ENCODE measurements at places on chromosomes 1 and 21.

DNA sequence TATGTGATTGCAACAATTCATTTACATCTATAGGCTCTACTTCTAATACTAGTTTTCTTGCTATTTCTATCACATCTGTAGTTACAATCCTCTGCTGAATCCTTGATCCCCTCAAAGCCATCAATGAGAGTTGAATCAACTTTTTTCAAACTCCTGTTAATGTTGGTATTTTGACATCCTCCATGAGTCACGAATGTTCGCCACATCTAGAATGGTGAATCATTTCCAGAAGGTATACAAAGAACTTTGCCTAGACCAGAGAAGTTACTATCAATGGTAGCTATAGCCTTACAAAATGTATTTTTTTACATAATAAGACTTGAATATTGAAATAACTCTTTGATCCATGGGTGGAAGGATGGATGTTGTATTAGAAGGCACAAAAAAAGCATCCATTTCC lies 110.0 kb downstream of the AMY1C start:
- no peaks in the 10 kb centered on the region for H3K36me3 ChIP-seq
- DNase-seq = no peak
- H3K27me3 ChIP-seq = no peaks in the 10 kb centered on the region
- H3K4me1 ChIP-seq = no peaks in the 10 kb centered on the region
- H3K4me3 ChIP-seq = no peak overlapping the region
- H3K27ac ChIP-seq = no peak overlapping the region

DNA sequence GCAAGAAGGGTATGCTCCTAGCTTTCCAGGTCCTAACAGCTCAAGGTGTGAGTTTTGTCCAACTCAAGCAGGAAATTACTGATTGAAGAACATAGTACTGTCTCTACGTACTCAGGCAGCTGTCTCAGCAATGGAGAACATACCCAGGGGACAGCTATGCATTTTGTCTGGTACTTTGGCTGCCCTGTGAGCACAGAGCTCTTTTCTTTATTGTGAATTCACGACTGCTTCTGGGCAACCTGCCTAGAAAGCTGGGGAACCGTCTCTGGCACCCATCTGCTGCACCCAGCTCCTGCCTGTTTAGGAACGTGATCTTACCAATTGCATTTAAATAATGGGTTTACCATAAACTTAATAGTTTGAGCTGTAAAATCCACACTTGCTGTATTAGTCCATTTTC lies 258.1 kb downstream of the HHAT start:
- H3K36me3 ChIP-seq = peaks cover 3% of the 10 kb centered on the region
- no peak overlapping the region for H3K4me3 ChIP-seq
- peaks cover 4% of the 10 kb centered on the region for H3K4me1 ChIP-seq
- no peaks in the 10 kb centered on the region for H3K27me3 ChIP-seq
- no peak overlapping the region for H3K27ac ChIP-seq

- DNase-seq = no peak
- peaks cover 17% of the 10 kb centered on the region for H3K4me1 ChIP-seq
- H3K27me3 ChIP-seq = peaks cover 15% of the 10 kb centered on the region
- no peak overlapping the region for H3K4me3 ChIP-seq
Observed at GRCh38 chr1:206048582-206048981, 4.4 kb upstream of the RHEX start.

DNA sequence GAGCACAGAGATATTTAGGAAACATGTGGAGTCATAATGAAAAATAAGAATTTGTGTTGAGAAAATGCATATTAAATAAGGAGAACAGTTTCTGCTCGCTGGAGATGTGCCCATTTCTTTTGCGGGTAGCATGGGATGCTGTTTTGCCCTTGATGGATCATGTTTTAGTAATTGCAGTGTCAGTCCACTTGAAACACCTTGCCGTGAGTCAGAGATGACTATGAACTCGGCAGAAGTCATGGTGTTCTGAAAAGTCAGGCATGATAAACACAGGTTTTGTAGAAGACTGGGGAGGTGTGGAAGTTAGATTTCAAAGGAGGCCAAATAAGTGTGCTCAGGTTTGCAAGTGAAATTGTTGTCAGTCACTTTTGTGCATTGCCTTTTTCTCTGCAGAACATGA lies 315.0 kb upstream of the LRRC7 start:
- no peak overlapping the region for H3K27ac ChIP-seq
- no peaks in the 10 kb centered on the region for H3K27me3 ChIP-seq
- no peak for DNase-seq

DNA sequence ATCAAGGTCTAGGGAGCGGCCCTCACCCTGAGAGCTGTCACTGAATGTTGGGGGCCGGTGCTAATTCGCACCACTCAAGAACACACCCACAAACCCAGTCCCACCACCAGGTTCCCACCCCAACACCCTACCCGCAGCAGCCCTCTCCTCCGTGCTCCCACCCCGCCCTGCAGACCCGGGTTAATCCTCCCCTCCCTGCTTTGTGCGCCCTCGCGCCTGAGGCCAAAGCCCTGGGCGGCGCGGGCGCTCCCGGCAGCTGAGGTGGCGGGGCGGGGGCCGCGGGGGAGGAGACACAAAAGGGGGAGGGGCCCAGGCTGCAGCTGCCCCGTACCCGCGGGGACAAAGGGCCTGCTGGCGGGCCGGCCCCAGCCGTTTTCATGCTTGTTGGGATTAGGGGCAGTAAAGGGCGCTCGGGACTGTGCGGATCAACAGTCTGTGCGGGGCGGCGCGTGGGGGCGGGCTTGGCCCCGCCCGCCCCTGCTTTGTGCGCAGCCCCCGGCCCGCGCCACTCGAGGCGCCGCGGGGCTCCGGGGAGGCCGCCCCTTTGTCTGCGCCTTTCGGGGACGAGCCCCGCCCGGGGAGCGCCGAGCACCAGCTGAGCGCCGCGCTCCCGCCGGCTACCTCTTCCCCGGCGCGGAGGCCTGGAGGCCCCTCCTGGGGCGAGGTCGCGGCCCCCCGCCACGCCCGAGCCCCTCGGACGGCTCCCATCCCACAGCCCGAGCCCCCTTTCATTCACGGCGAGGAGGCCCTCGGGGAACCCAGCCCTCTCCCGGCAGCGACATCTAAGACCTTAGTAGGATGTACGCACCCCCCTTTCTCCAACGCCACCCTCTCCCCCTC lies 10.9 kb downstream of the C1orf216 start:
- H3K27me3 ChIP-seq = peaks cover 34% of the 10 kb centered on the region
- no peak for DNase-seq

DNA sequence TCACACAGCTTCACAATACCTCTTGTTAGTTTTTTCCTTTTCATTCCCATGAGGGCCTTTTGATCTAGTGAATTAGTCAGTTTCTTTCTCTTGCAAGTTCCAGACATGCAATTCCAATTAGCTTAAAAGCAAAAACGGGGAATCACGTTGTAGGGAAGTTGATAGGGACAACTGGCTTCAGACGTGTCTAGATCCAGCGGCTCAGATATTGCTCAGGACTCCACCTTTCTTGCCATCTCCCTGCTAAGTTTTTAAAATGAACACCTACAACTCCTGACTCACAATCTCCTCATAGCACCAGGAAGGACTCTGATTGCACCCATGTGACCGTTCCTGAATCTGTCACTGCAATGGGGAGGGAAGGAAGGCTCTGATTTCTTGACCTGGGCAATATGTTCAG lies 63.8 kb upstream of the ARHGAP29 start:
- H3K4me3 ChIP-seq = no peak overlapping the region
- H3K36me3 ChIP-seq = no peaks in the 10 kb centered on the region
- H3K4me1 ChIP-seq = no peaks in the 10 kb centered on the region
- no peak overlapping the region for H3K27ac ChIP-seq

DNA sequence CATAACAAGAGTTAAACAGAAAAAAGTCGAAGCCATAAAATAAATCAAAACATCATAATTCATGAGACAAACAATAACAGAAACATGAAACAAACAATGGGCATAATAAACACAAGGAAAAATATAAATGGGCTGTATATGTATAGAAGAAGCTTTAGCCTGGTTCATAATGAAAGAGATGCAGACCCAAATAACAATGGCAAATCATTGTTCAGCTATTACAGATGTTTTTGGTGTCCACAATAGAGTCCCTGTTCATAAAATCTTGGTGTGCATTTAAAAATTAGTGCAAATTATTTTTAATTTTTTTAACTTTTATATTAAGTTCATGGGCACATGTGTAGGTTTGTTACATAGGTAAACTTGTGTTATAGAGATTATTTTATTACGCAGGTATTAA lies 1185.9 kb upstream of the B3GALT2 start:
- H3K27me3 ChIP-seq = no peaks in the 10 kb centered on the region
- no peak for DNase-seq
- H3K36me3 ChIP-seq = no peaks in the 10 kb centered on the region
- no peak overlapping the region for H3K4me3 ChIP-seq

DNA sequence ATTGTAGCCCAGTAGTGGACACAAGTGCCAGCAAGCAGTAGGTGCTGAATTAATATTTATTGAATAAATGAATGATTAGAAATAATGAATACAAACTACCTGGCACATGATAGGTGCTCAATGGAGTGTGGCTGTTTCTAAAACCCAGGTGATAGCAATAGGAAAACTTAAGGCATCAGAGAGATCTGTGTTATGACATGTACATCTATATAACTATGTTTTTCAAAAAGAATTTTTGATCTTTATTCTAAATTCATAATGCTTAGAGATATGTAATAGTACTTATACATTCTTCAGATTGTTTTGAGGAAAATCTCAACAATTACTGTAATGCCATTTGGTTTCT lies 5.0 kb downstream of the GADD45A start:
- H3K27me3 ChIP-seq = no peaks in the 10 kb centered on the region
- no peak overlapping the region for H3K27ac ChIP-seq
- peaks cover 11% of the 10 kb centered on the region for H3K4me1 ChIP-seq
- DNase-seq = no peak
- peaks cover 19% of the 10 kb centered on the region for H3K36me3 ChIP-seq

DNA sequence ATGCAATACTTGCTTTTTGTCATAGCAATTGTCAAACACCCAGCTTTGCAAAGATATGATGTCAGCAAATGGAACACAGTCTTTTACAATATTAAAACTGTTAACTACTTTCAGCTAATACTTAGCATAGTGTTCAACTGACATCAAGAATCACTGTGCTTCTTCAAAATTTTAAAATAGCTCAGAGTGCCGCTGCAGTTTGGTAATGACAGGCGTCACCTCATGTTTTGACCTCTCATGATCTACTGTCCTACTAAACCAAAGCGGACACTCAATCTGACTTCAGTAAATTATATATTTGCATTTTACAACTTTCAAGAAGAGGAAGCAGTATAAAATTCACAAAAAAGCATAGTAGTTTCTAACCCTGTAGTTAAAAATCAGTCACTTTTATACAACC lies 2.0 kb downstream of the FMO1 start:
- H3K36me3 ChIP-seq = no peaks in the 10 kb centered on the region
- no peak for DNase-seq
- H3K4me3 ChIP-seq = no peak overlapping the region
- H3K27ac ChIP-seq = no peak overlapping the region
- H3K4me1 ChIP-seq = peaks cover 9% of the 10 kb centered on the region

- no peaks in the 10 kb centered on the region for H3K4me1 ChIP-seq
- no peaks in the 10 kb centered on the region for H3K36me3 ChIP-seq
- no peaks in the 10 kb centered on the region for H3K27me3 ChIP-seq
- DNase-seq = no peak
- H3K27ac ChIP-seq = no peak overlapping the region
Observed at GRCh38 chr1:71788113-71788512, 494.2 kb downstream of the NEGR1 start.

DNA sequence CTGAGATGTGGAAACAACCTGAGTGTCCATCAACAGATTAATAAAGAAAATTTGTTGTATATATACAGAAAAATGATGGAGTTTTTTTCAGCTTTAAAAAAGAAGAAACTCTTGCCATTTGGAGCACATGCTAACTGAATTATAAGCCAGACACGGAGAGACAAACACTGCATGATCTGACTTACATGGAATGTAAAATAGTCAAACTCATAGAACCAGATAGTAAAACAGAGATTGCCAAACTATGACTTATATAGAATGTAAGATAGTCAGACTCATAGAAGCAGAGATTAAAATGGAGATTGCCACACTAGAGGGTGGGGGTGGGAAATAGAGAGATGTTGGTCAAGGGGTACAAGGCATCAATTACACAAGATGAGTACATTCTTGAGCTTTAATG lies 1786.6 kb downstream of the PLA2G4A start:
- H3K27me3 ChIP-seq = no peaks in the 10 kb centered on the region
- no peak for DNase-seq
- no peaks in the 10 kb centered on the region for H3K36me3 ChIP-seq

- peaks cover 5% of the 10 kb centered on the region for H3K4me1 ChIP-seq
- H3K27ac ChIP-seq = no peak overlapping the region
- H3K36me3 ChIP-seq = peaks cover 14% of the 10 kb centered on the region
- no peak for DNase-seq
- no peaks in the 10 kb centered on the region for H3K27me3 ChIP-seq
- H3K4me3 ChIP-seq = no peak overlapping the region
Observed at GRCh38 chr1:179047636-179047997, 21.9 kb downstream of the FAM20B start.

DNA sequence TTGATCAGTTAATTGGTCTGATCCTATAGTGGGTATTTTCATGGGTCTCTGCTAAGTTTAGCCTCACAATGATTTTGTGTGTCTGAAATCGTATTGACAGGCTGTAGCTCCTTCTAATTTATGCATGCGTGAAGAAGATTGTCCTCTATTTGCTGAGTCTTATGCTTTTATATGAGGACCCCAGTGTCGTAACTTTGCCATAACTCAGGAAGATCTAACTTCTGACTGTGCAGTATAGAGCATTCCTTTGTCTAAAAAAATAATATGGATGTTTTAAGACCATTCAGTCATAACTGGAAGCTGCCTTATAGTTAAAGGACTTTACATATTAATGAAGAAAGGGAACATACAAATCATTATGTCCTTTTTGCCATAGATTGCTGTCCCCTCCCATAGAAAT lies 73.3 kb downstream of the CAMTA1 start:
- peaks cover 11% of the 10 kb centered on the region for H3K36me3 ChIP-seq
- peaks cover 16% of the 10 kb centered on the region for H3K4me1 ChIP-seq
- H3K4me3 ChIP-seq = no peak overlapping the region
- no peak overlapping the region for H3K27ac ChIP-seq
- no peaks in the 10 kb centered on the region for H3K27me3 ChIP-seq

DNA sequence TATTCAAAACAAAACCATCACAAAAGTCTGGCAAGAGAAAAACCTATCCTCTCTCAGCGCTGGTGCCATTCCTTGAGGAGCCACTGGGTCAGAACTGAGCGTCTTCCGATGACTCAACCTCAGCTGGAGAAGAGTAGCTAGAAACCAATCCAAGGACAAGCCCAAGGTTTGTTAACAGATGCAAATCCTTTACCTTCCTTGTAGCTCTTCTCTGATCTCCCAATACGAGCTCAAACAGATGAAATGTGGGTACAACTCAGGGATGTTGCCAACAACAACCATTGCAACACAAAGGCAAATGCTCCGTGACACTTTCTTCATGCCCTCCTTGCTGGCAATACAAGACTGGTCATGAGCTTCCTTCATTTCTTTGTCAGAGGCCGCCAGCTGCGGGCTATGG lies 337.1 kb downstream of the SIPA1L2 start:
- H3K27ac ChIP-seq = no peak overlapping the region
- H3K4me1 ChIP-seq = no peaks in the 10 kb centered on the region
- no peak for DNase-seq
- no peaks in the 10 kb centered on the region for H3K36me3 ChIP-seq
- no peak overlapping the region for H3K4me3 ChIP-seq
- peaks cover 17% of the 10 kb centered on the region for H3K27me3 ChIP-seq

- no peaks in the 10 kb centered on the region for H3K27me3 ChIP-seq
- DNase-seq = no peak
- H3K27ac ChIP-seq = no peak overlapping the region
- no peak overlapping the region for H3K4me3 ChIP-seq
- H3K4me1 ChIP-seq = no peaks in the 10 kb centered on the region
Observed at GRCh38 chr21:40636026-40636425, 210.9 kb downstream of the DSCAM start.
